ENCODE measurements at places on chromosomes 6 and 20. TPM values are rescaled to one million over a fixed set of nuclear protein-coding genes. Genes with fewer than 3 reads are reported as not detected.

The POPDC3 gene
- 23.6 TPM for total RNA-seq

The ZNF391 gene
- 1.7 TPM for total RNA-seq

The TRIM40 gene
- total RNA-seq, result not detected

The ADGB gene
- not detected for total RNA-seq

The CD40 gene
- 2.0 TPM for total RNA-seq

The KHDC1L gene
- not detected for total RNA-seq

The PRPH2 gene
- 1.8 TPM for total RNA-seq

The C6orf118 gene
- total RNA-seq, result not detected

The DEFB110 gene
- total RNA-seq, result not detected

The BEND3 gene
- 2.2 TPM for total RNA-seq

The KDM1B gene
- total RNA-seq, result 29.7 TPM

The CST7 gene
- total RNA-seq, result 0.37 TPM

The RHAG gene
- total RNA-seq, result not detected

The CST2 gene
- total RNA-seq, result not detected

Measured in uterine smooth muscle cell (primary cell).